ENCODE measurements at places on chromosomes 3 and 15.

DNA sequence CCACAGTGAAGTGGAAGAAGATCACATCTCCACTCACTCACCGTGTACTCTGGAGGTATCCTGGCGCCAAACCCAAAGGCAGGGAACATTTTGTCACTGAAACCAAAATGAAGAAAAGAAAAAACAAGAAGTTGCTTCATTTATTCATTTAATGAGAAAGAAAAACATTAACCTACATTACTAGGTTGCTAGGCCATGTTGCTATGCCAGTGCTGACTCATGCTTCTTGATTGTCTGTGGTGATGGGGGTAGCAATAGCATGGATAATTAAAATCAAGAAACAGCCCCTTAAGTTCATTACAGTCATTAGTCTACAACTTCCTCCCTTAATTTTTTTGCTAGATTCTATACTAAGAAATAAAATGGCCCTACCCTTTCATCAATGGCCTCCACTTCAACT, 52.7 kb upstream of the MRPL3 start:
- no peak for DNase-seq

DNA sequence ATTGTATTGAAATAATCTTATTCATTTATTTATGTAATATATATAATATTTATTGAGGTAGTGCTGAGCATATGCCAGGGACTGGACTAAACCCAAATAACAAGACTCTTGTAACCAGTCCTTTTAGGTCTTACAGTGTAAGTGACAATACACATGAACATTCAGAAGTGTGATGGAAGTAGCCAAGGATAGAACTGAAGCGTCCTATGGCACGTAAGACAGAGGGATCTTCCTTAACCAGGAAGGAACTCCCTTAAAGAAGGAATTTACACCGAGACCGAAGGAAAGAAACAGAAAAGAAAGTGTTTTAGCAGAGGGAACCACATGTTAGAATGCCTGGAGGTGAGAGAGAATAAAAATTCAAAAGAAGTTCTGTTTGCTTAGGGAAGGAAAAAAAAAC, 23.6 kb upstream of the CLDN1 start:
- DNase-seq: no peak

DNA sequence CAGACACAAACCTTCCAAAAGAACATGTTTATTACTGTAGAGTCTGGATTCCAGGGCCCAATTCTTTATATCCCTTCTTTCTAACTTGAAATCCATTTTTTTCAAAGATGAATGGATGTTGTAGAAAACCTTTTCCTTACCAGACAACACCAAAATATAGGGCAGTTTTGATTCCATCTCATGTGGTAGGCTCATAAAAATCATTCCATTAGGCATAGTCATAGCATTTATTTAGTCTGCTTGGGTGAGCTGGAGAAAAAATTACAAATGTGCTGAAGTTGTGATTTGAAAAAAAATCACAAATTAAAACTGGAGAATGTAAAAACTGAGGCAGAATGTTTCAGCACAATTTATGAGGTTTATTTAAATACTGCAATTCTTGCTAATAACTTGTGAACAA, 199.3 kb upstream of the TBC1D5 start:
- DNase-seq: no peak

GRCh38 chr15:70867911-70868467, 14.0 kb upstream of the LARP6 start:
- DNase-seq: no peak

GRCh38 chr3:133532951-133533350, 40.5 kb upstream of the CDV3 start:
- DNase-seq: no peak

GRCh38 chr15:55715355-55716076, 27.4 kb downstream of the PRTG start:
- no peak for DNase-seq

DNA sequence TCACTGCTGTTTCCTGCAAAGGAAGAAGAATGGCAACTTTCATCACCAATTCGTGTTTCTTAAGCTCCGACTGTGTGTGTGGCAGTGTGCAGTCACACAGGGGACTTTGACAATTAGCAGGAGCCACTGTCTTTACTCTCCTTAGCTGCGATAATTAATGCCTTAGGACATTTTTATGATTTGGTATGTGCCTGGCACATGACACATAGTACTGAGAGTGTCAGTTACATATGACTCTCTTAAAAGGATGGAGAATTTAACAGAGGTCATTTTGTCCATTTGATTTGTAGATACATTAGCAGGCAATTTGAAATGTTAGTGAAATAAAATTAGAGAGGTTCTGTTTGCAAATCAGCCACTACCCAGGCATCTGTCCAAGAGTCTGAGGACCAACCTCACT, 128.9 kb upstream of the VEPH1 start:
- no peak for DNase-seq

GRCh38 chr3:87733671-87734367, 325.0 kb downstream of the CGGBP1 start:
- no peak for DNase-seq

DNA sequence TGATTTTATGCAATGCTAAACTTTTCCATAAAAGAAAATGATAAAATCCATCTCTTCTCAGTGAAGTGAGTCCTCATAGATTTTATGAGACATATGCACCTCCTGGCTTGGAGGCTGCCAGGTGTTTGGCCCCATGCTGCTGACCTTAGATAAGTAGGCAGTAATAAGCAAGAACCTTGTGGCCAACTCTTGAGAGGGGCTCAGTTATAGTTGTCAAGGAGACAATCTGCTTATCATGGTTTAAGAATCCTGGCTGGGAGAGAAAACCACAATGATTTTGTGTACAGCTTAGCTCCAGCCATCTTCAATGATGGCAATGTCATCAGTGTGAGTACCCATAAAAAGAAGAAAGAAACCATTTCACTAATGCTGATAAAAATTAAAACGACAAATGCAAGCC, 252.1 kb downstream of the CPNE4 start:
- no peak for DNase-seq

- no peak for DNase-seq
These were observed 30.6 kb upstream of the RASA2 start for GRCh38 chr3:141456301-141456625.

- DNase-seq: no peak
These were observed 48.5 kb upstream of the CHST2 start for GRCh38 chr3:143070977-143071551.

GRCh38 chr3:18806633-18807032, 341.7 kb upstream of the KCNH8 start:
- DNase-seq: no peak

DNA sequence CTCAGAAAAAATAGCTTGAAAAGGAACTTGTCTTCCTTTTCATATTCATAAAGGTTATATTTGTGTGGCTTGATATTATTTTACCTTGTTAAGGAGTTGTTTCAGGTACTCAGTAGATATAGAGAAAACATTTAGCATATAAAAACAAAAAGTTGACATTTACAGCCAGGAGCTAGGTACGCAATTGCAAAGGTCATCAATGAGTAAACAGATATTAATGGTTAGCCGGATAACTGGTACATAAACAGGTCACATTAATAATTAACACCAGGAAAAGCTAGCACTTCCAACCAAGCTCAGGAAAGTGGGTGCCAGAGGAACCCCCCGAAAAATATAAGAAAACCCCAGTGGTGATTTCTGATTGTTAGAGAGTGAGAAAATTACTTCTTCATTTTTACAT, 146.6 kb upstream of the NR2F2 start:
- DNase-seq: no peak

DNA sequence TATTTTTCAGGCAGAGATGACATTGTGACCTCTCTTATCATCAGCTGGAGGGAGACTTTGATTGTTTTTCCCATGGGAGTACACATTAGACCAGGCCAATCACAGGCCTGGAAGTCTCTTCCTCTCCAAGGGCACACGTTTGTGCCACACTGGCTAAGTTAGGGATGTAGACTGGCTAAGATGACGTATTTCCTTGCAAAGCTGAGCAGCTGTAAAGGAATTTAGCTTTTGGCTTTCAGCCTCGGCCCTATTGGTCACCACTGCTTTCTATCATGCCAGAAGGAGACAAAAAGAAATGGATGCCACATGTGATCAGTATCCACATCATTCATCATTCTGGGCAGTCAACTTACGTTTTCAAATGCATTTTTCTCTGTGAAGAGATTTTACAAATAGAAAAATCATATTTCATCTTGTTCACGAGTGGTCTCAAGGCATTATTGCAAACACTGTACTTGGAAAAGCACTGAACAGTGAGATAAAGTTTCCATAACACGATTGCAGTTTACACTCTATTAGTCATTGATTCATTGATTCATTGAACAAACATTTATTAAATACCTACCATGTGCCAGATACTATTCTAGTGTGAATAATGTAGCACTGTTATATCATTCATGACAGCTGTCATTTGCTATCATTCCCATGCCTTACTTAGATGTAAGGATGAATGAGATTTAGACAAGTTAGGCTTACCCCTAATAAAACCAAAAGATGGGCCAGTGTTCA, 27.0 kb upstream of the RNF7 start:
- DNase-seq: no peak

GRCh38 chr3:114378760-114379159, 84.9 kb downstream of the TIGIT start:
- DNase-seq: no peak

DNA sequence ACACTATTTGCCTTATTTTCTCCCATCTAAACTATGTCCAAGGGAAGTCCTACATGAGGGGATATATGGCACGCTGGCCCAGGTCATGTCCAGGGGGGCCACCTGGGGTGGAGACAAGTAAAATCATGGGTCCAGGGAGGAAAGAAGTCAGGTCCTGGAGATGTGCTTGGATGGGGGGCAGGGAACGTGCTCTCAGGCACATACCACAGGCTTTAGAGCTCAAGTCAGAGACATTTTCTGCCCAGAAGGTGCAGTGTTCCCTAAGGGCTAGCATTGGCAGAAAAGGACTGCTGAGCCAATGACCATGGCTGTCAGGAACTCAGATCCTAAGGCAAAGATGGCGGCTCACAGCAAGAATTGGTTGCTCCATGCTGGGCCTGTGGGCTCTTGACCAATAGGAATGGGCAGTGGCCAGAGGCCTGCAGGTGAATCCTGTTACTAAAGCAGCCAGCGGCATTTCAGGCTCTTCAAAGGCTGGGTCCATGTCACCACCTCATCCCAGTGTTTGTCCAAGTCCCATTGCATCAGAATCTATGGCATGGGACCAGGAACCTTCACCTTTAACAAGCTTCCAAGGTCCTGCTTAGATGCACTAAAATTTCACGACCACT, 175.0 kb downstream of the RPLP1 start:
- DNase-seq: no peak

DNA sequence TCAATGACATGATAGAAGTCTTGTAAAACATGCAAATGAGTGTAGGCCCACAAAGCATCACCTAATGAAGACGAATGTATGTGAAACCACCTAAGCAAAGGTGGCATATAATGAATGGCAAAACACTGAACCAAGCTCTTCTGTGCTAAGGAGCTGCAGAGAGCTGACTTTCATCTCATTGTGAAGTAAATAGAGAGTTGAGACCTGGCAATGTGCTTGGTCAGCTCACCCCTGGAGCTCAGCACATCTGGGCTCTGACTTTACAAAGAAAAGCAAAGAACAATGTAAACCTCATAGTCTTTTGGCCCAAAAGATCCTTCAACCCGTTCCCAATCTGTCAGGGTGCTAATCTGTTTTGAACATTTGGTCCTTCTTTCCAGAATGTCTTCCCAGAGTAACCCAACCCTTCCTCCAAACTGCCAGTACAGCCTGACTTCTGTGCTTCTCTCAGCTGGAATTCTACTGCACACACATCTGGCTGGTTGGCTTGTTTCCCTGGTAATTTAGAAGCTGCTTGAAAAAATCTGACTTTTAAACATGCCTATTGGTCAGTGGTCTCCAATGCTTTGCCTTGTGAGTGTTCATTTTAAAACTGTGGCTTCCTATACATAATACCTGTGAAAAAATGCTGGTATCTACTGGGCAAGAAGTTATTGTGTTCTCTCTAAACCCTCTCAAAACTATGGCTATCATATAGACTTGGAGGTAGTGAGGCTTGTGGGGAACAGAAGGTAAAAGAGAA, 101.7 kb downstream of the CD200R1L start:
- no peak for DNase-seq
